ENCODE measurements at places on chromosomes 1 and 21.

DNA sequence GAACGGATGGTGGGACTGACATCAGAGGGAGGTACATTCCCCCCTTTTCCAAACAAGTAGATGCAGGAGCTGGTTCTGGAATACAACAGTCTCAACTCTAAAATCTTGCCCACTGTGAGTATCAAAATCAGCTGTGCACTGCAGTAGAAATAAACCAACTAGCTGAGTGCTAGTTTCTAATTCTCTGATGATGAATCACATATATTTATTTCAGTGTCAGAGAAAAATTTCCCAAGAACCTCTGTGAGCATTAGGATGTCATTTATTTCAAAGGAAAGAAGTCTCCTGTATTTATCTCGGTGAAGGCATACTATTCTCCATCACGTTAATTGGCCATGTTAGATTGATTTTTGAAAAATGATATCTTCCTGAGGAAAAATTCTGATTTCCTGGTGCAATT lies 67.1 kb downstream of the LHX9 start:
- no peak for DNase-seq

GRCh38 chr1:56966698-56966999 lies 834 bp upstream of the C8B start:
- no peak for DNase-seq

DNA sequence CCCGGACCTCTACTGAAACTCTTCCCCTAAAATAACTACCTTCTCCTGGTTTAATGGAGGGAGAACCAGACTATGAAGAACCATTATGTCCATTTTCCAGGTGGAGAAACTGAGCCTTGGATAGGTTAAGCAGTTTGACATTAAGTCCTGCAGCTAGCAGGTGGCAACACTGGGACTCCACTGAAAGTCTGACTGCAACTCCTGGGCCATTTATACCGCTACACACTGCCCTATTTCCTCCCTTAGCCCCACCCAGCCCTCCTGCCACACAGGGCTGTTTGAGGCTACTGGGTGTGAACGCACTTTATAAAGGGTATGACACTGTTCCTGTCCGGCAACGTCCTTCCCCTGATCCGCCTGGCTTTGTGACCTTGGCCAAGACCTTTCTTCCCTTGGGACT lies 511 bp upstream of the INPP5B start:
- no peak for DNase-seq

DNA sequence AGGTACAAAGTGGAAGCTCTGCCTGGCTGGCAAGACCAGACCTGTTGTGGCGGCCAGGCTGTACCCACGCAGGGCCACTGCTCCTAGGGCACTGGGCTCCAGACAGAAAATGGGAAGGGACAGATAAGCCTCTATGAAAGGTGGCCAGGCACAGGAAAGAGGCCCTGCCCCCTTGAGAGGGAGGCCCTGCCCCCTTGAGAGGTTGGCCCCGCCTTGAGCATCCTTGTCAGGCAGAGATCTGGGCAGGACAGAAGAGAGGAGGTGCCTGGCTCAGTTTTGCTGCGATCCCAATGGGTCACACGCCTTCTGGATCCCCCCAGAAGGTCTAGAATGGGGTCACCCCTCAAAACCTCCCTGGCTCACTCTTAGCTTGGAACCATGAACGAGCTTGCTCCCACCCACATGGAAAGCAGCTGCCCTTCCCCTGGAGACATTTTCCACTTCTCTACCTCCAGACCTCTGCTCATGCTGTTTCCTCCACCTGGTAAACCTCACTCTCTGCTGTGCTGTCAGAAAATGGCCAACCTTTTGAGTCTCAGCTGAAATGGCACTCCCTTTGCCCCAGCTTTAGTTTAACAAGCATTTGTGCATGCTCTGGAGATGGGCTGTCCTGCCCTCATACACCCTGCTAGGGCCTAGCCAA lies 17.5 kb upstream of the ECE1 start:
- DNase-seq, result no peak

GRCh38 chr1:89939693-89940438 lies 55.0 kb upstream of the ZNF326 start:
- no peak for DNase-seq

GRCh38 chr1:41268154-41268770 lies 26.2 kb upstream of the SCMH1 start:
- DNase-seq, result peak; percentile 61

GRCh38 chr1:235642011-235642942 lies 7.3 kb downstream of the GNG4 start:
- DNase-seq, result peak; percentile 72

DNA sequence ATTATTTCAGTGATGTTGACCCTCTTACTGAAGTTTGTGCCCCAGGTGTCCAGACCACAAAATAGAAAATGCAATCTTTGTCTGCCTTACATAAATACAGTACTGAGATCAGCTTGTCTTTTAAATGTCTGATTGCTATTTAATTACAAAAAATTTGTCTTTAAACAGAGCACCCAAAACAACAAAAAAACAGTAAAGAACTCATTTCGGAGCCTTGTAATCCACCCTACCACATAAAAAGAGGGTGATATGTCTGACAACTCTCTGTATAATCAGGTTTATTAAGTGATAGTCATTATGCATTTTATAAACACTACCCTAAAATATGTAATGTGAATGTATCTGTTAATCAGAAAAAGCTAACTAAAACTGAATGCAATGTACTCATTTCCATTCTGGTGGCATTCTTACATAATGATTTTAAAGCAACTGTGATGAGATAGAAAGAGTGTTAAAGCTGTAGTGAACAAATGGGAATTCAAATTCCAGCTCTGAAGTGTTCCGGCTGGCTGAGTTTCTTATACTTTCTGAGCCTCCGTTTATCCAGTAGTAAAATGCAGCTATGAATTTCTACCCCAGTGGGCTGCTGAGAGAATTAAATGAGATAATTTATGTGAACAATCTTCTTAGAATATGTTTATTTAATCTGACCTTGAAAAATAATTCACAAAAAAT lies 486.6 kb downstream of the USP25 start:
- no peak for DNase-seq

- no peak for DNase-seq
Measured at GRCh38 chr1:153547560-153548551, 1.2 kb downstream of the S100A3 start.

GRCh38 chr1:53379662-53380002 lies 51.8 kb upstream of the LRP8 start:
- DNase-seq, result no peak

DNA sequence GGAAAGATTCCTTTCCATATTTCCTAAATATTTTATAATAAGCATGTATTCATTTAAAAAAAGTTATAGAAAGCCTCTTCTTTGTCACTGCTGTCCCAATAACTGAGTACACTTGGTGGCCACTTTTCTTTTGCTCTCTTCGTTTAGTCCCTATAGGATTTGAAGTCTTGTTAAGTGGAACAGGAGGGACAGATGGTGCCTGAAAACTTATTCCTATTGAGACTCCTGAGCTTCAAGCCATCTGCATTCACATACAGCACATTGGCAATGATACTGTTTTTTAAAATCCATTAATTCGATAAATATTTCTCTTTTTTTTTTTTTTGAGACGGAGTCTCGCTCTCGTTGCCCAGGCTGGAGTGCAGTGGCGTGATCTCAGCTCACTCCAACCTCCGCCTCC lies 2.0 kb upstream of the ZBTB40 start:
- no peak for DNase-seq

- DNase-seq, result no peak
Measured at GRCh38 chr1:226568975-226569741, 20.6 kb downstream of the STUM start.

- DNase-seq, result no peak
Measured at GRCh38 chr1:242522996-242523718, 1.3 kb downstream of the PLD5 start.

DNA sequence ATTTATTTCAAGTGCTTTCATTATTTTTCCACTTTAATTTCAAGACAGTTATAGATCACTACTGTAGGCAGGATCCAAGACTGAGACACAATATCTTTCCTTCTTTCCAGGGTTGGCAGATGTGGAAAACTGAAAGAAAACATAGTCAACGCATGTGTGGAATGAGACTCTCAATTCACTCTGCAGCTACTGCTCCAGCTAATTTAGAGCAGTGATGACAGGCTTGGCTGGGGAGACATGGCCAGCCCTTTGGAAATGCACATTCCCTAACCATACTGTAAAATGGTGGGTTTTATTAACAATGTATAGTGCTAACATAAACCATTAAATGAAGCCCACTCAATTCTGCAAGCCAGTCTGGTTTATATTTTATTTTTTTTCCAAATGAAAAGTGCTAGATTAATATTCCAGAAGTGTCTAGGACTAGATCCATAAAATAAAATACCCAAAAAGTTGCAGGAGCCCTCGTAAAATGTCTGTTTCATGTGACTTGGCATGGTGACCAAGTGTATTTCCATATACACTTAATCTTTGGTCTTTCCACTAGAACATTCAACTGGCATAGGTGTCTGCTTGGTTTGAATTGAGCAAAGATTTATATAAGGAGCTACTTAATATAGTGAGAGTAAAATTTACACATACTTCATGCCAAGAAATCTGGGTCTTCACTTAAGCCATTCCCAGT lies 32.9 kb downstream of the COL11A1 start:
- DNase-seq, result no peak

DNA sequence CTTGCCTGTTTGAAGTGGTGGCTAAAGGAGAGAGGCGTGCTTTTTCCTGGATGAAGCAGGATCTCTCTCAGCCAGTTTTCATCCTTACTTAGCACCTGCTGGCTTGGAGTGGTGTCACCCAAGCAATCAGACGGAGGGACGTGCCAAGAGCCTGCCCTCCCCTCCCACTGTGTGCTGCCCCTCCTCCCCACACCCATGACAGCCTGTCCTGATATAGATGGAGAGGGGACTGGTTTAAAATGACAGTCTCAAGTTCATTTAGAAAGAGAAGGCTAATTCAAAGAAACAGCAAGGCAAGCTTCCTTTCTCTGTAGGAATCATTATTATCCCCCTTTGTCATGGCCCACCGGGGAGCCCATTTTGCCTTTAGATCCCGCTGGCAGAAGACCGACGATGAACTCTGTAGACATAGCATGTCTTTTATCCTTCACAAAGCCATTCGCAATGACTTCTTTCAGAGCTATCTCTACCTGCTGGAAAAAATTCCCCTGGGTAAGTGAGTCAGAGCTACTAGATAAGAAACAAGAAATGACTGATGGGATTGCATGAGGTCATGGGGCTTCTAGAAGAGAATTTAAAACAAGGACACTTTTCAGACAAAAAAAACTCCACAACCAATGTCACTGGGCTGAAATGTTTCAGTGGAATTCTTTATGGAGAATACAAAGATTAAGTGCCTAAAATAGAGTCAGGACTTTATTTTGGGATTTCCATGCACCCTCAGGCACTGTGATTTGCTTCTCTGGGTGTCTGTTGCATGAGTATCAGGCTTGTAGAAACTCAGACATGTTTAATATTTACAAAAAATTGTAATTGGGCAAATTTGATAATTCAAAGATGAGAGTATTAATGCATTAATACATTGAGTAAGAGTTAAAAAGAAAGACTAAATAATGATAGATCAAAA lies at the start of gene NTMT2:
NTMT2 (plus strand) TSS at position 190 of the 907 bp plus-strand sequence; CDS start at position 339, 149 bp downstream.
- DNase-seq, result no peak

GRCh38 chr21:34946385-34946840 lies 102.7 kb downstream of the RUNX1 start:
- DNase-seq, result no peak

- no peak for DNase-seq
Measured at GRCh38 chr1:201125019-201125418, 2.0 kb downstream of the ASCL5 start.

- DNase-seq, result peak; percentile 35
Measured at GRCh38 chr1:243848165-243848857, 1.7 kb downstream of the AKT3 start.

- no peak for DNase-seq
Measured at GRCh38 chr1:21781815-21782348, 1.1 kb downstream of the USP48 start.

DNA sequence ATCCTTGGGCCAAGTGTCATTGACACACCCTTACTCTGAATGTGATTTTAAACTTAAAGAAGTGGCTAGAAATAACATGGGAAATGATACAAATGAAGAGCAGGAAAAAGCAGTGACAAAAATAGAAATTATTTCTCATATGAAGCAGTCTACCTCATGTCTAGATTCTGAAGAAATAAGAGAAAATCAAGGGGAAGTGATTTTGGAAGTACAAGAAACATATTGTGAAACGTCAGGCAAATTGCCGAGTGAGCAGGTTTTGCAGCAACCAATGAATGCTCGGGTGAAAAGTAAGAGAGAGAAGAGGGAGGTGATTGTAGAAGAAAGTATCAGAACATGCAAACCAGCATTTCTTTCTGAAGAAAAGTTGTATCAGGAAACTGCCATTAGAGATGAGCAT lies 130.7 kb downstream of the MACF1 start:
- DNase-seq, result no peak

GRCh38 chr1:11204396-11205190 lies 15.4 kb downstream of the ANGPTL7 start:
- DNase-seq, result no peak

- no peak for DNase-seq
Measured at GRCh38 chr1:54887665-54888071, 673 bp upstream of the DHCR24 start.

DNA sequence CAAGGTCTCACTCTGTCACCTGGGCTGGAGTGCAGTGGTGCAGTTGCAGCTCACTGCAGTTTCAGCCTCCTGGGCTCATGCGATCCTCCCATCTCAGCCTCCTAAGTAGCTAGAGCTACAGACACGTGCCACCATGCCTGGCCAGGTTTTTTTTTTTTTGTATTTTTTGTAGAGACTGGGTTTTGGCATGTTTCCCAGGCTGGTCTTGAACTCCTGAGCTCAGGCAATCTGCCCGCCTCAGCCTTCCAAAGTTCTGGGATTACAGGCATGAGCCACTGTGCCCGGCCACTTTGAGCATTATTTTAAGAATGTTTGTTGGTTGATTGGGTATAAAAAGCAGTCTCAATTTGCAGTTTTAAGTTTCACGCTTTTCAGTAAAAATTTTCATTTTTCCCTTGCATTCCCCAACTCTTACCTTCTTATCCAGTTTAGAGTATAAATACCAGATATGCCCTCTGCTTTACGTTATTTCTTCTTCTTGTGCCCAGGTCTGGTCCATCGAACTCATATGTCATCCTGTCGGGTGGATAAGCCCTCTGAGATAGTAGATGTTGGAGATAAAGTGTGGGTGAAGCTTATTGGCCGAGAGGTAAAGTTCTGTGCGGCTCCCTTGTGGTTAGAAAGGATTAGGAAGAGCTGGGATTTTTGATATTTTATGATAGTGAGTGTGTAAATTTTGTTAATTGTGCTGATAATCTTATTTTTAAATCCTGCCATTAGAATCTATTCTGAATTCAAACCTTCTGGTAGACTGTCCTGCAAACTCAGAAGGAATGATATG lies 36.0 kb downstream of the FABP3 start:
- no peak for DNase-seq

GRCh38 chr1:110309139-110309538 lies 30.0 kb upstream of the RBM15 start:
- DNase-seq, result no peak

- DNase-seq, result no peak
Measured at GRCh38 chr21:44931501-44932407, 8.1 kb upstream of the SLX9 start.

GRCh38 chr21:34336245-34336644 lies 27.6 kb upstream of the KCNE2 start:
- no peak for DNase-seq

DNA sequence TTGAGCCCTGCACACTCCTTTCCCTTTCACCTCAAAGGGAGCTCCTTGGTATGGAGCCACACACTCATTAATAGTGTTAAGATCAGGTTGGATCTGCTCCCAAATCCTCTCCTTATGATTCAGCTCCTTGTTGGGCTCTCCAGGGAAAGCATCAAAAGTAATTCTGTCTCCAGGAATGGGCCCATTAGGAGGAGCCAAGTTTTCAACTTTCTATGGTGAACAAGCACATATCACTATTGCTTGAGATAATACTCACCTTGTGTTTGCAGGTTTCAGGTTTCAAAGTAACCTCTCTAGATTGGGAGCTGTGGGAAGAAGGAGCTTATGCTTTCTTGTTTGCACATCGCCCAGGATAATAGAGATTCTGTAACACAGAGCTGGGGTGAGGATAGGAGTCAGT lies 164.8 kb downstream of the TNFSF18 start:
- no peak for DNase-seq

Measured in CD4-positive, alpha-beta T cell treated with Interleukin-12 subunit alpha and Interleukin-12 subunit beta, for 1 hour (primary cell).